ENCODE measurements at places on chromosomes 5 and 9.

DNA sequence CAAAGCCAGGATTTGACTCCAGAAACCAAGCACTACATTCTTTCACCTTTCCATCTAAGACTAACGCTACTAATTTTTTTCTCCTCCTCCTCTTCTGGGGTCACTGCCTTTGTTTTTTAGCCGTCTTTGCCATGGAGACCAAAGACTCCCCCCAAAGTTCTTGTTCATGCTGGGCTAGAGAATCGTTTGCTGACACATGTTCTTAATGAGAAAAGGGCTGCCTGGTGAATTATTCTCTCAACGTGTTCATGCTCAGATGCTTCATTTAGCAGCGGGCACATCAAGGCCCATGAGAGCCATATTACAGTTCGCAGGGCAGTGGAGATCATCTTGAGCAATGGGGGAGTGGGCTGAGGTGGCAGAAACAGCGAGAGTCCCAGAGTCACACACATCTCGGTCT is 134.9 kb downstream of the SLIT3 start:
- DNase-seq = no peak

DNA sequence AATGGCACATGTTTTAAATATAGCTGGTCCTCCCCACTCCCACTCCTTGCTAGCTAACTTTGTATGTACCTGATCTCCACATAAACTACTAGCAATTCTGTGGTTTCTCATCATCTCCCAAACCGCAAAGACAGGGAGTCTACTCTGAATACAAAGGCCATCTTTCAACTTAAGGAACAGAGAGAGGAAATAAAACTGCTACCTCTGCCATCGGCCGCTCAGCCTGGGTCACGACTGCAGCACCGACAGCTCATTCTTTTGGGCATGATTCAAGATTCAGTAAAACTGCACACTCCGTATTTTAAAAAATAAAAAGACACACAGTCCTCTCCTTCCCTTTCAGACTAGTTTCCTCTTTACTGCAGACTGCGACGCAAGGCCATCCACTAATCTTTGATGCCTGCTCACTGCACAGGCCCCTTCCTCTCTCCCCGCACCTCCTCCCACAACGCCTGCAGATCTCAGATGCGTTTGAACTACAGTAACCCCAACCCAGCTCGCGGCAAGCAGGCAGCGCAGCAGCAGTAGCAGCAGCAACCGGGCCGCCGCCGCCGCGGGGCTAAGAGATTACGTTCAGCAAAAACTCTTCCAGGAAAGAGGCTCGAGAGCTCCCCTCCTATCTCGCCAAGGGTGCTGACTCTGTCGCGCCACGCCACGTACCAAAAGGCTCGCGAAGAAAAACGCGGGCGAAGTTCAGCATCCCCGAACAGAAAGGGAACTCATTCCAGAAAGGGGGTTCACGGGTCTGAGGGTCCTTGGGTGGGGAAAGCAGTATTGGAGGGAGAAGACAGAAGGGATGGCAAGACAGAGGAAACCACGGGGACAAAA is 1.5 kb downstream of the RNF145 start:
- peak; percentile 52 for DNase-seq

GRCh38 chr9:116800885-116801284 is 113.8 kb downstream of the TRIM32 start:
- peak; percentile 84 for DNase-seq

GRCh38 chr9:90847971-90848370 is 46.4 kb downstream of the SYK start:
- no peak for DNase-seq

- DNase-seq = no peak
Observed at GRCh38 chr9:4510546-4511322, 20.5 kb downstream of the SLC1A1 start.

GRCh38 chr5:65262649-65263059 is 219.1 kb downstream of the ADAMTS6 start:
- DNase-seq = no peak

- no peak for DNase-seq
Observed at GRCh38 chr9:99262949-99263418, 40.9 kb downstream of the SEC61B start.

- DNase-seq = no peak
Observed at GRCh38 chr9:133496861-133497842, 18.3 kb upstream of the SLC2A6 start.

DNA sequence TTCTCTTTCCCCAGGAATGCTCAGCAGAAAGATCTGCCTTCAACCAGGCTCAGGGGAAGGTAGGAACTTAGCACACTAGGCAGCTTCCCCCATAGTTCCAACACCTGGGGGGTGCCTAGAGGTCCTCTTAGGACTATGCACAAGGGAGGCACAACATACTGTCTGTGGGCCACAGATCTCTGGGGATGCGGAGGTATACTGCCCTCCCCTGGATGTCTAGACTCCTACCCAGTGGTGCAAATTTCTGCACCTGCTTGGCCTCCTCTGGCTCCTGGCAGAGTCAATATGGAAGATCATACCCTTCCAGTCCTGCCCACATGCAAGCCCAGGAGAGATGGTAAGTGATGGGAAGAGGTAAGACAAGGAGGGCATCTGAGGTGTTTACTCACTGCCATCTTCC is 247.5 kb upstream of the DAPK1 start:
- no peak for DNase-seq

DNA sequence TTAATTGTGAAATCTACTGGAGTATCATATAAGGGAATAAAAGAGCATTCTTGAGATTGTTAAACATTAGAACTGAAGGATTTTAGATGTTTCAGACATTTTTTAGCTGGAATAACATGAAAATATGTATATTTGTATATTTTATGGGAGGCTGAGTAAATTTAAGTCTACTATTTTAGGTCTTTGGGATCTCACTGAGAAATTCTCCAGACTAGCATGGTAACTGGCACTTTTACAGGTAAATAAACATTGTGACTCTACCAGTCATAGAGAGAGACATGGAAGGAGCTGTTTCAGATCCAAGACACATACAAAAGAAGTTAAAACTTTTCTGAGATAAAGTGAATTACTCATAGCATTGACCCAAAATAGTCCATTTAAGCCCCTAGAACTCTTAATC is 59.4 kb downstream of the NDUFAF2 start:
- DNase-seq = no peak

DNA sequence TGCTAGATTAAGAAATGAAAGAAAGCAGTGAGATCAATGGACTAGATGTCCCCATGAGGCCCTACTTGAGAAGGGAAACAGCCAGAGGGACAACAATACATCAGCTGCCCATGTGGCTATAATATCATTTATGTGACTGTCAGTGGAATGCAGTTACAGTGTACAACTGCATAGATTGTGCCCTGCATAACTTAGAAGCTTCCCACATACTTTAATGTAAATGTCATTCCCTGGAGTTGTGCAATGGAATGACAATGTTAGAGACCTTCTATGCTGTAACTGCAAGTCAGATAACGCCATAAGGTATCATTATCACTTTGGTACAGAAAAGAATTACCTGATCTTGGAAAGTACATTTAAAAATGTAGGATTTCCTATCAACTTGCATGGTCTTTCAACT is 67.4 kb downstream of the FBN2 start:
- no peak for DNase-seq

DNA sequence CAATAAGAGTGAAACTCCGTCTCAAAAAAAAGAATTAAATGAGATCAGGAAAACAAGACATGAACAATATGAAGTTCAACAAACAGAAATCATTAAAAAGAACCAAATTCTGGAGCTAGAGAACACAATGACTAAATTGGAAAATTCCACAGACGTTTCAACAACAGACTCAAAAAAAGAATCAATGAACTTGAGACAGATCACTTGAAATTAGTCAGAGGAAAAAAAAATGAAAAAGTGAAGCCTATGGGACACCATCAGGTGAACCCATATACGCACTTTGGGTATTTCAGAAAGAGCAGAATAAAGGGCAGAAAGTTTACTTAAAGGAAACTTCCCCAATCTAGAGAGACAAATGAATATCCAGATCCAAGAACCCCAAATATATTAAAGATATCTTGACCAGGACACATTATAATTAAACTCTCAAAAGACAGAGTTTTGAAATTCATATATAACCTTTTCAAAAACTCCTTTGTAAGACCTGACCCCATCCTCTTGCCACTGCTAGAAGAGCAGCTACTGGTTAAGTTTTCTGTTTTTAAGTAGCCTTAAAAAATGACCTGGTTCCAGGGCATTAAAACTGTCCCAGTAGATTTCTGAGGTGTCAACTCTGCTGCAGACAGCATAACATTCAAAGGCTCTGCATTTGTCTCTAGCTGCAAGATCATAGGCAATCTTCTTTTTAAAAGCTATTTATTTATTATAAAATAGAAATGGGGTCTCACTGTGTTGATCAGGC is 7.7 kb upstream of the MATR3 start:
- DNase-seq = no peak

GRCh38 chr5:171776770-171777759 is 8.6 kb upstream of the SMIM23 start:
- no peak for DNase-seq

GRCh38 chr5:15446552-15446951 is 53.4 kb upstream of the FBXL7 start:
- no peak for DNase-seq

- no peak for DNase-seq
Observed at GRCh38 chr9:127809540-127810377, 7.1 kb downstream of the FPGS start.

DNA sequence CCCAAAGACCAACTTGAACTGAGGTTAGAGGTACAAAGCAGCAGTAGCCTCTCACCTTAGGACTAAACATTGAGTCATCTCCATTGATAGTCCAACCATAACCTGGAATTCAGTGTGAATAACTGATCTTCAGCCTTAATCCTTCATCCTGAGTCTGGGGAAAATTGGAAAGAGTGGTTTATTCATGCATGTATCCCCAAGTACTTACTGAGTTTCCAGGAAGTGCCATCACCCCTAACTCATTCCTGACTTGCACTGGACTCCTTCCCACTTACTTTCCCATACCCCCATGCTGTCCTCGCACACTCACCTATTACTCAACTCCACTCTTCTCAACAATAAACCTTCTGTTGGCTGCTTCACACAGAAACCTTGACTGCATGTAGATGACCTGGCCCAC is 161.4 kb upstream of the ZNF462 start:
- DNase-seq = no peak

DNA sequence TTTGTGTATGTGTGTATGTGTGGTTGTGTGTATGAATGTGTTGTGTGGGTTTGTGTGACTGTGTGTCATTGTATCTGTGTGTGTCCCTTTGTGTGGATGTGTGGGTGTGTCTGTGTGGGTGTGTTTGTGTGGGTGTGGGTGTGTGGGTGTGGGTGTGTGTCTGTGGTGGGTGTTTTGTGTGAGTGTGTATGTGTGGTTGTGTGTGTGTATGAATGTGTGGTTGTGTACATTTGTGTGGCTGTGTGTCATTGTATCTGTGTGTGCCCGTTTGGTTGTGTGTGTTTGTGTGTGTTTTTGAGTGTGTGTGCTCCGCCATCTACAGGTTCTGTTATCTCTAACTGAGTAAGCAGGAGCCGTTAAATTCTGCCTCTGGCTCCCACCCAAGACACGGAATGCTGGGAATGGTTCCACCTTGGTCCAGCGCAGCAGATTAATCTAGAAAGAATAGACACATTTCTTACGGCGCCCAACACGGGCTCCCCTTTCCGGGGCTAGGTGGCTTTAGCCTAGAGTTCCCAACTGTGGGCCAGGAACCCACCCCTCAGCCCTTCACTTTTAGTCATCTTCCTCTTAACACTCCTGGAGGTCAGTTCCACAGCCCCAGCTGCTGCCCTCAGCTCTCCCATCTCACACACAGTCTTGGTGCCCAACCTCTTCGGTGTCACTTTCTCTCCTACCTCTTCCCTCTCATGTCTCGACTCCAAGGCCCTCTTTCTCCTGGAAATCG is 197.1 kb downstream of the TTLL11 start:
- no peak for DNase-seq

DNA sequence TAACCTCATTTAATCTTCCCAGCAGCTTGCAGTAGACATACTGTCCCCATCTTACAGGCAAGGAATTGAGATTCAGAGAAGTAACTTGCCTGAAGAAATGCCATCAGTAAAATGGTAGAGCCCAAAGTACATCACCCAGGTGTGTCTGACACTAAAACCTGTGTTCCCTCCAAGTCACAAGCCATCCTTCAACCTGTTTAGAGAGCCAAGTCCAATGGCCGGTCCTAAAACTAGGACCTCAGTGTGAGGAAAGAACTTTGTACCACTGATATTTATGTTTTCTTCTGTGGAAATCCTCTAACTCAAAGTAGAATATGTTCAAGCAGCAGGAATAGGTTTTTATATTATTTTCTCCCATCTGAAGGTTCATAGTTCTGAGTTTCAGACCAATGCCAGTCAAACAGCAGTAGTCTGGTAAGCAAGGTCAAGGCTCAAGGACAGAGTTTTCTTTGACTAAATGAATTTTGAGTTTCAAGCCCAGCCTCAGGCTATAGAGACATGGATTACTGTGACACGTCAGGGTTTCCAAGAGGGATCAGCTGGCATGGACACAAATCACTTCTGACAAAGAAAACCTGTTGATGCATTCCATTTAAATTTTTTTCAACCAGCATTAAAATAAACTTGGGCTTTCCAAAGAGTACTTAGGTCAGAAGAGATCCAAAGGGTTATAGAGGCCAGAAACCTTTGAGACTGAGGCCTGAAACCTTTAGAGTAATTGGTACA is 80.9 kb upstream of the PLPP6 start:
- no peak for DNase-seq

- DNase-seq = no peak
Observed at GRCh38 chr9:8329561-8330283, 530.1 kb upstream of the DMAC1 start.

DNA sequence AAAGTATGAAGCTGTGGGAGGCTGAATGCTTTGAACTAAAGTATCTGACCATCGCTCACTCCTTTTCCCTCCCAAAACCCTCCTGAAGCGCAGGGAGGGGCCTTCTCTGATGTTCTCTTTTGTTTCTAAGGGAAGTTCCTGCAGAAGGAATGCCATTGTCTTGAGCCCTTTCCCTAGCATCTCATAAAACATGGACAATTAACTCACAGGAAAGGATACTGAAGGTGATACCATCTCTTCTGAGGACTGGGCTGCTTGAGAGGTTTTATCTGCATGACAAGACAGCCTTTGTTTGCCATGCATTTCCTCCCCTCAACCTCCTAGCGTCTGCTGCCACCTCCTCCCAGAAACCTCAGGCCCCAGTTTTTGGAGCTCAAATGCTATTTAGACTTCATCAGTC is 4.3 kb upstream of the RMND5B start:
- peak; percentile 89 for DNase-seq

DNA sequence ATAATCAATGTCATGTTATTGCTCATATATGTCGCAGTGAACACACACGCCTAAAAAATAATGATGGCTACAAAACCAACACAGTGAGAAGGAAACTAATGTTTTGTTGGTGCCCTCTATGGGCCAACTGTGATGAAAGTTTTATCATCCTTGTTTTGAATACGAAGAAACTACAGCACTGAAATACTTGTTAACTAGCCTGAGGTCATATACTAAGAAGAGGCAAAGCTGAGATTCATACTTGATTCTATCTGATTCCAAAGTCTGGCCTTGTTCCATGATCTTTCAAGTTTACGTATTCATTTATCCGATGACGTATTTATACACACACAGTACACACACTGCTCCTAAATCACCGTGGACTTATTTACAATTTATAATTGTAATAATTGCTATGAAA is 16.1 kb upstream of the DRD1 start:
- DNase-seq = no peak

All from NT2/D1 (cell line).